ENCODE measurements at places on chromosomes 1 and 21.

- DNase-seq: no peak
These were observed 64.9 kb downstream of the RUNX3 start for GRCh38 chr1:24865168-24865567.

DNA sequence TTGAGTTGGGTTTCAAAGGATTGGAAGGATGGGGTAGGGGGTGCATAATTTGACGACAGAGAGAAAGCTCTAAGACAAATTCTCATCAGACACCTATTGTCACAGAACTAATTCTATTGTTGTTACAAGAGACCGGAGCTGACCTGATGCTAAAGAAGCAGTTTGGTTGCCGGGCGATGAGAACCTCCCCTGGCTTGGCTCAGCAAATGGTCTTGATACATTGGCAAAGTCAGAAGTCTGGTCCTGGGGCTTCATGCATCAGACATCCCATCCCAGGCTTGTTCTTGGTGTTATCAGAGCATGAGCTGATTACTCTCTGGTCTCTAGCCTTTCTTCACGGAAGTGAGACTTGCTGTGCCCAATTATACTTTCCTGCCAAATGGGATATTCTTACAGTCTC is 15.4 kb downstream of the TRIM67 start:
- no peak for DNase-seq

GRCh38 chr1:96698342-96698983 is 23.1 kb upstream of the PTBP2 start:
- peak; percentile 54 for DNase-seq

- DNase-seq: no peak
These were observed 35.6 kb upstream of the PCBP3 start for GRCh38 chr21:45607909-45608295.

- peak; percentile 73 for DNase-seq
These were observed 57.4 kb upstream of the MTF2 start for GRCh38 chr1:93021539-93022134.

- no peak for DNase-seq
These were observed 117.8 kb downstream of the GLIS1 start for GRCh38 chr1:53621144-53621543.

- DNase-seq: no peak
These were observed 39.5 kb downstream of the IRF2BP2 start for GRCh38 chr1:234570329-234571120.

GRCh38 chr1:36988321-36988720 is 46.0 kb downstream of the GRIK3 start:
- no peak for DNase-seq

DNA sequence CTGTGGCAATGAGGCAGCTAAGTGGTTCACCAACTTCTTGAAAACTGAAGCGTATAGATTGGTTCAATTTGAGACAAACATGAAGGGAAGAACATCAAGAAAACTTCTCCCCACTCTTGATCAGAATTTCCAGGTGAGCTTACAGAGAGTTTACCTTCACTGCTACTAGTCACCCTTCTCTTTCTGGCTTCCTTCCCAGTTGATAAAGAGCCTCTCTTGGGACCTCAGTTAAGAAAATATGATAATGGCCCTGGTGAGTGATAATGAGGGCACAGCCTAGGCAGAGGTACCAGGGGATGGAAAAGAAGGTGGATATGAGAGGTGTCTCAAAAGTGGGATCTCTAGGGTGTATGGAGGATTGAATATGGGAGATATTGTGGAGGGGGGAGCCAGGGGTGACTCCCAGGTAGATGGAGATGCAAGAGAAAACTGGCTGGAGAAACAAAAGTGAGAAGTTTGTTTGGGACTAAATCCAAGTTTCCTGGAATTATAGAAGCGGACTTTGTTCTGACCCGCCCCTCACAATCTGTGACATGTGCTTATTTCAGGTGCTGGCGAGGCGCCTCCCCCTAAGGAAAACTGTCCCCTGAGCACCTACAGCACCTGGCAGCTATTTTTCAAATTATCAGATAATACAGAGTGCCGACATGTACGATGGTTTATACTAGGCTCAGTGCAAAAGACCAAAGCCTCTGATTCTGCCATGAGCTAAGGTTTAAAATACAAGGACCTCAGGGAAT is 13.7 kb downstream of the MTARC2 start:
- DNase-seq: no peak

DNA sequence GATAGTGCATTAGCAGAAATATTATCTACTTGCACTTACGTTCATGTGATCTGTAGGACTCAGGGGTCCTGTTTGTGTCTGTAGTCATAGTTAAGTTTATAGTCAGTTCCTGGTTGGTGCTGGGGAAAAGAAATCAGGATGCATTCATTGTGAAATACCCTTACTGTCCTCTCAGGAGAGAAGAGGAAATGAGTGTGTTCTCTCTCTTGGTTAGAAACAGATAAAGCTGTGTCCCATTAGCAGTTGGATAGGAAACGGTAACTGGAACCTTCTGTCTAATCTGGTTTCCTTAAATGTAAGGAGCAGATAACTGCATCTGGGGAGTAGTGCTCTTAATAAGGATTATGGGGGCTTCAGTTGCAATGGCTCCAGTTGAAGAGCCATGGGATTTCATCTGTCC is 8.9 kb downstream of the SDCCAG8 start:
- peak; percentile 93 for DNase-seq

- no peak for DNase-seq
These were observed 373.2 kb upstream of the DAB1 start for GRCh38 chr1:57797084-57797483.

- no peak for DNase-seq
These were observed 2.0 kb downstream of the TRIM17 start for GRCh38 chr1:228414511-228415211.

DNA sequence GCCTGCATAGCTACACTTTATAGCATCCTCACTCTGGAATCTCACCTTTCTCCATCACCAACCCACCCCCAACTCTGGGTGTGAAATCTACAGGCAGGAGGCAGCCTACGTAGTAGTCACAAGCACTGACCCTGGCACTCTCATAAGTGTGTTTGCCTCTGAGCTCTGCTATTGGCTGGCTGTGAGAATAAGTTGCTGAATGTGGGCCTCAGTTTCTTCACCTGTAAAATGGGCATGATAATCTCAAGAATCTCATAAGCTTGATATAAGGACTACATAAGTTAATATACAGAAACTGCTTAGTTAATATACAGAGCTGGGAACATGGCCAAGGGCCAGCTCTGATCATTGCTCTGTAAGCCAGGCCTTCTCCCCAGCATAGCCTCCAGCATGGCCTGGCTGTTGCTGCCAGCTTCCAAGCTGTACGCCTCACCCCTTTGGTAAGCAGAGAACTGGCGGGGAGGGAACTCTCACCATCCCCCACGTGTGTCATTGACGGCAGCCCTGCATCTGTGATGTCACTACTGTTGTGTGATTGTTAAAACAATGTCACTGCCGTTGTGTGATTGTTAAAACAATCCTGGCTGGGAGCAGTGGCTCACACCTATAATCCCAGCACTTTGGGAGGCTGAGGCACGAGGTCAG is 53.3 kb downstream of the SYF2 start:
- DNase-seq: no peak

DNA sequence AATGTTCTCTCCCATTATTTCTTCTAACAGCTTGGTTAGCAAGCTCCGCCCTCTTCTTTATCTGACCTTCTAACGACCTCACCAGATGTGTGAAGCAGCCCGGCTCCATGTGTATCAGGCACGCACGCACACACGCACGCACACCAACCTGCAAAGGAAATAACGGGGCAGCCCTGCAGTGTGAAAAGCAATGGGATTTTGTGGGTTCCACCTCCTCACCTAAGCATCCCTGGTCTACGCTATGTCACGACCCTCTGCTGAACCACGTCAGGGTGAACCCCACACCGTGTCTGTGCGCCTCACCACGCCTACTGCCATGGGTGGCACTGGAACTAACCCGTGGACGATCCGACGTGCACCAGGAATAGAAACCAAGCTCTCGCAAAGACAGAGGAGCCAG is 10.4 kb downstream of the SSU72 start:
- no peak for DNase-seq

- no peak for DNase-seq
These were observed 100.1 kb downstream of the C1orf21 start for GRCh38 chr1:184486761-184487445.

- peak; percentile 62 for DNase-seq
These were observed 201.0 kb downstream of the NRIP1 start for GRCh38 chr21:14863745-14864210.

DNA sequence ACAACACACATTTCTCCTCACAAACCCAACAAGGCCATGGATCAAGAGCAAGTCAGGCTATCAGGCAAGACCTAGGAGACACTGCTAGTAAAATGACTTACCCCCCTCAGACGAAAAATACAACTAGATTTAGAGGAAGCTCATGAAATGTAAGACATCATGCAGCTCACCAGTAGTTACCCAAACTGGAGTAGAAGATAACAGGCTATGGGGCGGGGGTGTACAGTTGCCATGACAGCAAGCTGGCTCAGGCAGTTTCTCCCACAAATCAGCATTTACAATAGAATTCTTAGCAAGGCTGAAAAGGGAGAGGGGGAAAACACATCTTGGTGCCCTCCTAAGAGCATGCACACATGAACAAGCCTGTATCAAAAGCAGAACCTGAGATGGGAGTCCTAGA is 13.9 kb downstream of the TPM3 start:
- no peak for DNase-seq

- DNase-seq: no peak
These were observed 40.1 kb downstream of the SERTAD4 start for GRCh38 chr1:210272666-210273065.

GRCh38 chr1:174376030-174376429 is 71.7 kb upstream of the GPR52 start:
- no peak for DNase-seq

- no peak for DNase-seq
These were observed 42.8 kb downstream of the CLDN14 start for GRCh38 chr21:36436829-36437744.

- peak; percentile 83 for DNase-seq
These were observed 277.6 kb downstream of the PLPP3 start for GRCh38 chr1:56301791-56302190.

- no peak for DNase-seq
These were observed 45.1 kb upstream of the TRIM67 start for GRCh38 chr1:231116738-231117137.

DNA sequence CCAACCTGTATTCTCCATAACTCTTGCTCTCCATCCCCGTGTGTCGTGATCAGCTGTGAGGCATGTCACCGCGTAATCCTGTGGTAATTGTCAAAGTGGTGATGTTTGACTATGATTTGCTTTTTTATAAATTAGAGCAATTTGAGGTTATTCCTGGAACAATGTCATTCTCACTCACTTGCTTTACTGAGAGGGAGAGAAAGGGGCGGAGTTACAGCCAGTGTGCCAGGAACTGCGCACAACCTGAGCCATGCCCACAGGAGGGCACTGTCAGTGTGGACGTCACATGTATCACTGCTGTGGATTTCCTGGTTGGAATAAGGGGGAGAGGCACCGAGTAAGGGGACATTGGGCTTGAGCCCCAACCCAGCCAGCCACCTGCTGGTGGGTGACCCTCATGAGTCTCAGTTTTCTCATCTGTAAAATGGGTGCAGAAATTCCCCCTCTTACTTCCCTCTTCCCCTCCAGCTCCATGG is 6.9 kb downstream of the ADGRB2 start:
- DNase-seq: no peak

- no peak for DNase-seq
These were observed 45.2 kb upstream of the CD101 start for GRCh38 chr1:116956378-116956777.

Measured in cardiac fibroblast (primary cell).